Hematopoietic multipotent progenitor cell treated with erythropoietin and hydrocortisone succinate and interleukin-3 and kit ligand, for 4 days (in vitro differentiated cells): ENCODE measurements at places on chromosomes 6 and 20.

DNA sequence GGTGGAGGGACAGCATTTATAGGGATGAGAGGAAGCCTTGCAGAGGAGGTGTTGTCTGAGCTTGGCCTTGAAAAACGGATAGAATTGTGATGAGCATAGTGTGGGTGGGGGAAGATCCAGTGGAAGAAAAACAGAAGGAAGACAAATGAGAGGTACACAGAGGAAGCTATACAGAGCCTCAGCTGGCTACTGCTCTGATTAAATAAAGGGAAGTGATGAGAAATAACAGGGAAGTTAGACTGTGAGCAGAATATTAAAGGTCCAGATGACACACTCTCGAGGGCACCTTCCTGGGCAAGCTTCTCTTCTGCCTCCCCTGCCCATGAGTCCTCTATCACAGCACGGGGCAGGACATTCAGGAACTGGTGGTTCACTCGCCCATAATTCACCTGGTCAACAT is 182.3 kb downstream of the KIF16B start:
- peak; percentile 4 for DNase-seq

GRCh38 chr20:41608606-41609005 is 9.6 kb downstream of the CHD6 start:
- no peak for DNase-seq

DNA sequence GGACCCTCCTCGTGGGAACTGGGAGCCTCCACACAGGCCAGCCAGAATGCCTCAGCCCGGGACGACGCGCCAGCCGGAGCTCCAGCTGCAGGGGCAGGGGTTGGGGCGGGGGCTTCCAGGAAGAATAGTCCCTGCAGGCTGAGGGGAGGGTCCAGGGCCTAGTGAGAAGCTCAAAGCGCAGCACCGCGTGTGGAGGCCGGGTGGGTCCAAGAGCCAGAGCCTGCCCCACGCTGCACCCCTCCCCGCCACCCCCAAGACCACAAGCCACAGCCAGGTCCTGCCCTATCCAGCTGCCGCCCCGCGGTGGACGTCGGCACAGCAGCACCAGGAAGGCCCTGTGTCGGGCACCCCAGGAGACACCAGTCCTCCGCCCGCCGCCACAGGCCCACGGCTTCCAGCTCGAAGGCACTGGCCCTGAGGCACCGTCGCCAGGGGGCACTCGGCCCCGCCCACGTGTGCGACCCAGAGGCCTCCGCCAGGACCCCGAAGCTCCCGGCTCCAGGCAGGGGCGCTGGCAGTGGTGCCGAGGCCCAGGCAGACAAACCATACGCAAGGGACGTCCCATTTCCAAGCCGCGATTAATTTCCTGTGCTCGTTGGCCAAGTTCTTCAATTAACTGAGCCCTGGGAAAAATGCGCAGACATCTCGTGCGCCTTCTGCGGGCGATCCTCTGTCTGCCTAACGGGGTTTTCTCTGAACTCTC is 19.5 kb downstream of the KCNQ2 start:
- peak; percentile 47 for DNase-seq

DNA sequence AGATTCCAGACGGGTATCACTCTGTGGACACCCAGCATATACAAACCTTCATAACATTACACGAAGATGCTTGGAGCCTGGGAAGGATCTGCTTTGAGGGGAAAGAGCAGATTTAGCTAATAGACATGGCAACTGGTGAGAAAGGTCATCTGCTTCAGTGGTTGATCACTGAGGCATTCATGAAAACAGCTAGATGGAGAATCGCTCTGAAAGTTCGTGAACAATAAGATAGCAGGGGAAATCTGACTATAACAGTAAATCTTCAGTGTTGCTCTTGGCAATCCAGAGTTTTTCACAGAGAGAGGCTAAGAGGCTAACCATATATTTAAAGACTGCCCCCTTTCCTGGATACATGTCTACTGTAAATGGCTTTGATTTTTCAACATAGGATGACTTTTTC is 245.3 kb downstream of the FARS2 start:
- DNase-seq: no peak

GRCh38 chr6:47634210-47635047 is 64.0 kb upstream of the ADGRF4 start:
- no peak for DNase-seq

DNA sequence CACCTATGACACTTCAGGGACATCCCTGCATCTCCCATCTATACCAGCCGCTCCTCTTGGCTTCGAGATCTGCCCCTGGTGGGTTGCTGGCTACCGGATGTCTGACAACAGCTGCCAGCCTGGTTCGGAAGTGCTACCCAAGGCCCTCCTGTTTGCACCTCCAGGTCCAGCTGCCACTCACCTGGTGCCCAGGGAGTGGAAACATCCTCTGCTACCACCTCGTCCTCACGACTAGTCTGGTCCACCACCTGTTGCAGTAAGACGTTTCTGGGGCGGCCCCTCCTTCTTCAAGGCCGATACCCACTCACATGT is 8.3 kb upstream of the PCMTD2 start:
- DNase-seq: no peak

GRCh38 chr6:158819213-158819976 is at the start of gene EZR:
Gene EZR, minus strand, starts transcription at chr6:158819368. Its CDS starts 1,275 bp downstream, at chr6:158818093.
- DNase-seq: peak; percentile 90

DNA sequence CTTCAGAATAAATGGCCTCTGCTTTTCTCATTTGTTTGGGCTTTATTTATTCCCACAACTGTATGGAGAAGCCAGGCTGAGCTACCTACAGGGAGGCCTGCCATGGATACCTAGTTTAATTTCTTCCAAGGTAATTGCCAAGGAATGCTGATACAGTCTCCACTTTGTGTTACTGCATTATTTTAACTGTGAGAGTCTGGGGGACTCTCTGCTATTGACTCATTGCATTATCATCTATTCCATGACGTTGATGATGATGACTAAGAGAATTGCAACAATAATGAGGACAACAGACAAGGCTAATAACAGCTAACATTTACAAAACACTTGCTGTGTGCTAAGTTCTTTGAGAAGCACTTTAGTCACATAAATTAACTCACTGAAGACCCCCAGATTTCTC is 88.3 kb upstream of the COL21A1 start:
- no peak for DNase-seq

DNA sequence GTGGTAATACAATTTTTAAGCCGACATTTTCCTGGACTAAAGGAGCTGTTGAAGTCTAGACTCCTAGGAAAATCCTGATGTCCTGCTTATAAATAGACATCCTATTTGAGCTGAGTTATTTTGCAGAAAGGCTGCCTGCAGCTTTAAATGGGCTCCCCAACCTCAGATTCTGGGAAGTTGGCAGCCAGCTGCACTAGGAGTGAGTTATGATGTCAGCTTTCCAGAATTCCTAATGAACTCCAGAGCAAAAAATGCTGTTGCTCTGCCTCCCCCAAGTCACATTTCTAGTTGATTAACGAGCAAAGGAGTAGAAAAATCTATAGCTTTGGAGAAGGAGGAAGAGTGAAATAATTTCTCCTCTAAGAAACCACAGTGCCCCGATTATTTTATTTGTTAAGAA is 346.3 kb upstream of the SULF2 start:
- no peak for DNase-seq

DNA sequence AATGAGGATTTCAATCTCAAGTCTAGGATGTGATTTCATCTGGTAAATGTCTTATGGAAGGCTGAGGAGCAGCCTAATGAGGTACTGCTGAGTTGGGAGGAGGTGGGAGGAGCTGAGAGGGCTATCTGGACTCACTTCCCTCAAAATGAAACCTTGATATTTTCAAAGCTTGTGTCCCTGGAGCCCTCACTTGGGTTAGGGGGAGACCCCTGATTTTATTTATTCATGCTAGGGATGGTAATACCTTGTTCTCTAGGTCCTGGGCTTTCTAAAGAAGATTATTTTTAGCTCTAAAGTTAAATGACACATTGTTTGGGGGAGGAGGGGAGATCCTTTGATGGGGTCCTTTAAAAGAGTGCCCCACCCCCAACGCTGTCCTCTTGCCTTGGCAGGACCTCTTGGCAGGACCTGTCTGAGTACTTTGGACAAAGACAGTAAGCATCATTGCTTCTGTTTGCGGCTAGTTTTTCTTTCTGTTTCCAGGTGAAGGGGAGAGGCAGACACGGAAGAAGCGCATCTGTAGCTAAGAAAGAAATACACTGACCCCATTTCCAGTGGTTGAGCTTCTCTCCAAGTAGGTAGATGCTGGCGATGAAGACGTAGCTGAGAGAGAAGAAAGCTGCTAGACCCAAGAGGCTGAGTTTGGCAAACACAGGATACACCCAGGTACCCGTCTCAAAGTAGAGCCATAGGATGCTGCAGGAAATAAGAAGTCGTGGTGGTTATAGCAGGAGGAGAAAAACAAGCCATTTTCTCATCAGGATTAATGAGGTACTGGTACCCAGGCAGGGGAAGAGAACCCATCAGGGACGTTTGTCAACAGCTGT is 55.6 kb downstream of the ADTRP start:
- no peak for DNase-seq

- peak; percentile 36 for DNase-seq
These were observed 11.3 kb upstream of the TRAM2 start for GRCh38 chr6:52588087-52588709.

- no peak for DNase-seq
These were observed 8.1 kb upstream of the METTL24 start for GRCh38 chr6:110366256-110366655.

GRCh38 chr6:45426251-45426650 is 48.5 kb upstream of the SUPT3H start:
- no peak for DNase-seq

- no peak for DNase-seq
These were observed 31.1 kb upstream of the ENPP4 start for GRCh38 chr6:46098678-46099077.

DNA sequence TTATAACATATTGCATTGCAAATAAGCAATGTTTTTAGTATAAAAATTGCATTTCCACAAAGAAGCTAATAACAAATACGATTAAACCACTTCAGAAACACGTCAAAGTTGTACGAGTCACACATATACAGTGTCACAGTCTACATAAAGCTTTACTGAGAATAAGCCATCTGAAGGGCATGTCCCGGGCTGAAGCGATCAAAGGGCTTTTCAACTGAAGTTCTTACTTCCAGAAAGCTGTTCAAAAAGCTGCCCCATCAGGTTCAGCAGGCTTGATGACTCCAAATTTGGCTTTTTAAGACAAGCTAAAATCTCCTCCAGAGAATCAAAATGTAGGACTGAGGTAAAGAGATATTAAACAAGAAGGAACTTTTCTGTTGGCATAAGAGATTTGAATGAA is 37.5 kb upstream of the HAO1 start:
- DNase-seq: no peak

- no peak for DNase-seq
These were observed 160.4 kb downstream of the RALGAPA2 start for GRCh38 chr20:20552076-20552475.

- DNase-seq: no peak
These were observed 19.5 kb downstream of the KATNA1 start for GRCh38 chr6:149628875-149629510.

DNA sequence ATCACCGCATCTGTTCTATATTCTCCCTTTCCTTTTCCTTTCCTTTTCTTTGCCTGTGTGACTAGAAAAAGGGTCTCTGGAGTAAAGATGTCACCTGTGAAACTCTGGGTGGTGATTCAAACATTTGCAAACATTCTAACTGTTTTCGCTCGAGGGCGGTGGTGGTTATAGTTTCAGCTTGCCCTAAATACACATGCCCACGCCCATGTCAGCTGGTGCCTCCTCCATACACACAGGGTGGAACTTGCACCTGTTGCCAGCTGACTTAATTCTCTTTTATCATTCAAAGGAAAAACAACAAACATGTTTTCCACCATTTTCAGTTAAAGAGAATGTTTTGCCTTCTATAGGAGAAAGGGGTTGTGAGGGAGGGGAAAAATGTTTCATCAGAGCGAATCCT is 381.9 kb upstream of the ARID1B start:
- DNase-seq: no peak

- no peak for DNase-seq
These were observed 46.6 kb downstream of the RBM38 start for GRCh38 chr20:57437672-57438330.

DNA sequence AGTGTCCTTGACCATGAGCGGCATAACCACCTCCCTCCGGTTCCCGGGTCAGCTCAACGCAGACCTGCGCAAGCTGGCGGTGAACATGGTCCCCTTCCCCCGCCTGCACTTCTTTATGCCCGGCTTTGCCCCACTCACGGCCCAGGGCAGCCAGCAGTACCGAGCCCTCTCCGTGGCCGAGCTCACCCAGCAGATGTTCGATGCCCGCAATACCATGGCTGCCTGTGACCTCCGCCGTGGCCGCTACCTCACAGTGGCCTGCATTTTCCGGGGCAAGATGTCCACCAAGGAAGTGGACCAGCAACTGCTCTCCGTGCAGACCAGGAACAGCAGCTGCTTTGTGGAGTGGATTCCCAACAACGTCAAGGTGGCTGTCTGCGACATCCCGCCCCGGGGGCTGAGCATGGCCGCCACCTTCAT is 4.9 kb downstream of the TUBB1 start:
- no peak for DNase-seq

- DNase-seq: peak; percentile 41
These were observed 11.1 kb downstream of the TOX2 start for GRCh38 chr20:43925801-43926200.

- DNase-seq: no peak
These were observed 24.4 kb downstream of the DCBLD1 start for GRCh38 chr6:117506907-117507306.

GRCh38 chr20:61587036-61587435 is 335.0 kb downstream of the CDH4 start:
- DNase-seq: no peak

GRCh38 chr6:19525673-19526072 is 311.5 kb upstream of the ID4 start:
- no peak for DNase-seq

GRCh38 chr20:6152777-6153176 is 29.9 kb upstream of the FERMT1 start:
- no peak for DNase-seq

- no peak for DNase-seq
These were observed 186.7 kb downstream of the PTPRK start for GRCh38 chr6:128333581-128334223.

- no peak for DNase-seq
These were observed 73.9 kb downstream of the PLG start for GRCh38 chr6:160775792-160776580.

GRCh38 chr6:169926617-169927417 is 175.4 kb downstream of the ERMARD start:
- no peak for DNase-seq

DNA sequence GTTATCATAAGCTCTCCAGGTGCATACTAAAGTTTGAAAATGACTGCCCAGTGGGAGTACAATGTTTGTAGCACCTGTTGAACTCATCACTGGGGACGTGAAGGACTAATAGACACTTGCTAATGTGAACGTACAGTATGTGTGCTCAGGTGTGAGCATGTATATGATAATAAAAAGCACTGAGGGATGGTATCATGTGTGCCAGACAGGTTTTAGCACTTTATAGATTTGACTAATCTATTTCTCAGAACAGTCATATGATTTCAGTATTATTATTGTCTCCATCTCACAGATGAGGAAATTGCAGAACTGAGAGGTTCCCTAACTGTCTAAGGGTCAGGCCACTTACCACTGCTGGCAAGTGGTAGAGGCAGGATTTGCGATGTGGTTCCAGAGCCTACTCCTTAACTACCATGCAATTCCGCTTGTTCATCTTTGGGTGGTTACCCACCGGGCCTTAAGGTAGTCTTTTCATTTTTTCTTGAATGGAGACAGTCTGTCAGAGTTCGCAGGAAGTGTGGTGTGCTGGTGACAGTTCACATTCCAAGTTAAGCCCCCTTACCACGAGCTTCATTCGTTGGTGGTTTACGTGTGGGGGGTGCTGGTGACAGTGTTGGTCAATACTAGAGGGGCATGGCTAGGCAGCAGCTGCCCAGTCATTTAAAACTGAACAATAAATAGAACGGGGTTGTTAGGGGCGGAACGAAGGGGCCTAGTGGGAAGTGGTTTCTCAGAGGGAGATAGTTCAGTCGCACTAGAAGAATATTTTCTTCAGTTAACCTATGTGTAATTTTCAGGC is 46.8 kb downstream of the RREB1 start:
- DNase-seq: peak; percentile 88
